ENCODE measurements at places on chromosomes 2 and 18.

DNA sequence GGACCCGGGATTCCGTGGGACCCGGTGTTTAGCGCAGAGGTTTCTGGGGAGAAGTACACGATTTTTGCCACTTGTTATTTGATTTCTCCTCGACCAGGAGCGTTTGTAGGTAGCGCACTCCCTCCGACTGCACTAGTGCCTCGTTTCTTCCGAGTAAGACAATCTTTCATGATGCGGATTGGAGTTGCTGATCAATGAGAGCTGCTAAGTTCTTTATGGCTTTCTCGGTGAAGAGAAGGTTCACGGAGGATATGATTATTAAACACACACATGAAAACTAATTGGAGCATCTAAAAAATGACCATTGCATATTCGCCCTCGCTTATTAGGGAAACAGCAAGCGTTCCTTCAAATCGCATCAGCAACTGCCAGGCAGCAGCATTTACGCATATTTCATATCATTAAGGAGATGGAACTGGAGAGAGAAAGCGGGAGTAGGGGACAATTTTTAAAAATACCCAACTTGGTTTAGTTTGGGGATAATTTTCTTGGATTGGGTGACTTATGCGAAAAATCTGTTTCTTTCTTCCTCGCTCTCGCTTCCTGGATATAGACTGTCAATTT is 616 bp downstream of the EML6 start:
- DNase-seq: peak; percentile 3

GRCh38 chr2:105678346-105678745 is 66.4 kb upstream of the NCK2 start:
- no peak for DNase-seq

DNA sequence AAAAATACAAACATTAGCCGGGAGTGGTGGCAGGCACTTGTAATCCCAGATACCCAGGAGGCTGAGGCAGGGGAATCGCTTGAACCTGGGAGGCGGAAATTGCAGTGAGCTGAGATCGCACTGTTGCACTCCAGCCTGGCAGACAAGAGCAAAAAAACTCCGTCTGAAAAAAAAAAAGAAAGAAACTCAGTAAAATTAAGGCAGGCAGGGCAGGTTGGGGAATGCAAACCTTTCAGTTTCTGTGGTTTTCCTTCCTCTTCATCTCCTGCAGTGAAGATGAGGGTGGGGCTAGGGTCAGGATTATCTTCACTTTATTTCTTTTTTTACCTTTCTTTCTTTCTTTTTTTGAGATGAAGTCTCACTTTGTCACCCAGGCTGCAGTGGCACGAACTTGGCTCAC is 43.2 kb upstream of the PSME4 start:
- no peak for DNase-seq

GRCh38 chr2:144143294-144144151 is 376.4 kb downstream of the ZEB2 start:
- no peak for DNase-seq

DNA sequence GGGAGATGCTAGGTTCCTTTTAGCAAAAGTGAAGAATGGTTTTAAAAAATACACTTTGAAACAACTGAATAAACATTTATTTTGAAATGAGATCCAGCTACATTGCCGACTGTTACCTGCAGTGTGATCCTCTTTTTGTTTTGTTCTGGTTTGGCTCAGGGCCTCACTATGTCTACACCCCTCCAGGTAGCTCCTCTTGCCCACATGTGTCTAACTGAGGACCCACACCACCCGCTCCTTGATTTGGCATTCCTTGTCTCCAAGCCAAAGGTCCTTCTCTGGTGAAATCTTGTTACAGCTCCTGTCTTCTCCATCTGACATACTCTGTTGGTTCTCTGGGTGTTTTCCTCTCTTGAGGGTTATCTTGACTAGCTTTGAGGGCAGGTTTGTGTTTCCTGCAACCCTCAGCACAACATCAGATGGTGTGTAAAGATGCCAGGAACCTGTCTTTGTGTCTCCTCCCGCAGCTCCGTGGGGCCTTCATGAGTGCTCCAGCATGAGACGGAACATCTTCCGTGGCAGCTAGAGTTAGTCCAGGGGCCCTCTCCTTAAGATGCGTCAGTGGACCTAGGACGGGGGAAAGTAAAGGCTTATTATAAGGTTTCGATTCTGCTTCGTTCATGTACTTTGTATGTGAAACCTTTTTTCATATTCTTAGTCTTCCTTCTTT is 32.1 kb downstream of the MAP4K4 start:
- DNase-seq: no peak

DNA sequence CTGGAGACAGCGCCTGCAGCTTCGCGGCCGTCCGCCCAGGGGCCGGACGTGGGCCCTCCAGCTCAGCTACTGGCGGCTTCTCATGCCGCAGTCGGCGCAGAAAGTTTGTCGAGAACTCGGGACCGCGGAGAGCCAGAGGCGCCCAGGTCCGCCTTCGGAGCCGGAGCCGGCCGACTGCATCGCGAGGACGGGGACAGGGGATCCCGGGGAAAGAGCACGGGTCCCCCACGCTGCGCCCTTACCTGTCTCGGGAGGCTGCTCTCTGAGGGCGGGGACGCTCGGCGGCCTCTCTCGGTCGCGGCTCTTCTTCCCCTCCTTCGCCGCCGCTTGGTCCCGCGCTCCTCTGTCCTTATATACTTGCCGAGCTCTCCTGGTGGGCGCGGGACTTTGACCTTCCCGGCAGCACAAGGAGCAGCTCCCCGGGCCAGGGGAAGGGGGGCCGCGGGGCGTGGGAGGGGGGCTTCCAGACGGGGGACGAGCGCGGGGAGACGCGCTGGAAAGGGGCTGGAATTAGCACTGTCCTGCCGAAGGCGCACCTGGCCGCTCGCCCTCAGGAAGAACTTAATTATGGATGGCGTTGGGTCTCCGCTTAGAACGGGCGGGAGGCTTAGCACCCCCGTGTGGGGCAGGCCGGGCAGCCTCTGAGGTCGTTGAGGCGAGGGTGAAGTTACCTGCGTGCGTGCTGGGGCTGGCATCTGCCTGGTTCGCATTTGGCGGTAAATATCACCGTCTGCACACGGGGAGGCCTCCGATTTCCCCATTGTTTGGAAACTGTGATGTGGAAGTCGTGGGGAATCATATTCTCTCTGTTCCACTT is at the start of gene POMC:
POMC (minus strand) TSS at position 325 of the 817 bp plus-strand sequence. CDS start 3,808 bp downstream, outside the sequence.
- peak; percentile 12 for DNase-seq

DNA sequence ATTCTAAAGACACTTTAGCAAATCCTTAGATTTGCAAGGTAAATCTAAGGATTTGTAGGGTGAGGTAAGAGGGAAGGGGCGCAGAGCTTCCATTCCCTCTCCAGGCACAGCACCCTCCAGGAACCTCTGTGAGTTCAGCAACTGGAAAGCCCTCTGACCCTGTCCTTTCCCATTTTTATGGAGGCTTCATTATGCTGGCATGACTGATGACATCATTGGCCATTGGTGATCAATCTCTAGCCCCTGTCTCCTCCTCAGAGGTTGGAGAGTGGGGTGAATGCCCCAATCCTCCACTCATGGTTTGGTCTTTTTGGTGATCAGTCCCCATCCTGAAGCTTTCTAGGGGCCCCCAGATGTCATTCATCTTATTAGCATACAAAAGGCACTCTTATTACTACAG is 187.8 kb downstream of the TSN start:
- no peak for DNase-seq

- no peak for DNase-seq
These were observed 9.3 kb downstream of the MAPRE3 start for GRCh38 chr2:26979741-26980140.

DNA sequence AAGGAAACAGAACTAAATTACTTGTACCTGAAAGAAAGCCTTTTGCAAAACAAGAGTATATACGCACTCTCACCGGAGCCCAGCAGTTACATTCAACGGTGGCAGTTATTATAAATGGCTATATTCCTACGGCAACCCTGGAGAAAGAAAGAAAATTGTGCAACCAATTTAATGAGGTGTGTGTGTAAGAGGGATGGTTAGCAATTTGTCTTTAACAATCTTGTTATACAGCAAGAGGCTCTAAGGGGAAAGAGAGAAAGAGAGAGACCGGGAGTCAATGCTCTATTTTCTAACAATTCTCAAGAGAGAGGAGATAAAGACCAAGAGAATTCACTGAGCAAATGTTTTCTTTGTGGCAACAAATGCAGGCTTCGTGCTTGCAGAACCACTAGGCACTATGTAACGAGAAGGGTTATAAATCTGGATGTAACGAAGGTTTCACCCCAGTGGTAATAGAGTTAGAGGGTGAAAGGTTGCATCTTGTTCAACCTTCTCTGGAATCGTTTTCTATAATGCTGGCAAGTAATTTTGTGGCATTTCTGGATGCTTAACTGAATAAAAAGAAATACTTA is 359.1 kb upstream of the SPRED2 start:
- DNase-seq: no peak

DNA sequence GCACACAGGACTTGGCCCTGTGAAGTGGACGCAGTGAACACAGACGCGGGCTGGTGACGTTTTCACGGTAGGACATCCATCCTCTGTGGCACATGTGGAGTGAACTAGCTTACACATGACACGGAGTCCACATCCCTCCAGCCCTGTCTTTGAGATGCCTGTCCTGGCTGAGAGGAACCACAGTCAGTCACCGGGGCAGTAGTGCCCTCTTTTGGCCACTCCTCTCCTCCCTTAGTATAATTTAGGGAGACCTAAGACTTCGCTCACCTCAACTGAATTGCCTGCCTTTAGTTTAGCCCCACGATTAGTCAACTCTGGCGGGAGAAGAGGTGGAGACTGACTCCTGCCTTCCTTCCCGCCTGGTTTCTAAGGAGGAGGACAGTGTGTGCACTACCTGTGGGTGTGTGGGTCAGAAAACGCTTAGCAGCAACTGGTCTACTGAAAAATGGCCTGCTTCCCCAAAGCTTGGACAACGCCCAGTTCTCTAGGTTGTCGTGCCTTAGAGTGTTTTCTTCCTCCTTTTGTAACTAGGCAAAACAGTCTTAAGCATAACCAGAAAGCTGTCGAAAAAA is 70.6 kb downstream of the MBP start:
- no peak for DNase-seq

DNA sequence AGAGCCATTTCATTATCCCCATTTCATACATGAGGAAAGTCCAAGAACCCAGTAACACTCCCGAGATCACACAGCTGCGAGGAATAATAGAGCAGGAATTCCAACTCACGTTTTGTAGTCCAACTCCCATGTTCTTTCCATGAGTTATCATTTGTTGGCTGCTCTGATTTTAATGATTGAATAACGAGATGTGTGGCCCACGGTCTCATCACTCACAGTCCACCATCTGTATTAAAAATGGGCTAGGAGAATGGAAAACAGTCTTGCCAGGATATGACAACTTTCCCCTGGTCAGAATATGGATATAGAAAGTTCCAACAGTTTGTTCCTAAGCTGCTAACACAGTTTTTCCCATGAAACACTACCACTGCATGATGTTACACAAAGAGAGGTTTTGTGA is 147.5 kb downstream of the METTL4 start:
- no peak for DNase-seq

Measured in AG10803 (cell line).